ENCODE measurements at places on chromosomes 7 and 10.
A peak's percentile ranks its signal among the peaks of the same experiment; 100 is the strongest.

DNA sequence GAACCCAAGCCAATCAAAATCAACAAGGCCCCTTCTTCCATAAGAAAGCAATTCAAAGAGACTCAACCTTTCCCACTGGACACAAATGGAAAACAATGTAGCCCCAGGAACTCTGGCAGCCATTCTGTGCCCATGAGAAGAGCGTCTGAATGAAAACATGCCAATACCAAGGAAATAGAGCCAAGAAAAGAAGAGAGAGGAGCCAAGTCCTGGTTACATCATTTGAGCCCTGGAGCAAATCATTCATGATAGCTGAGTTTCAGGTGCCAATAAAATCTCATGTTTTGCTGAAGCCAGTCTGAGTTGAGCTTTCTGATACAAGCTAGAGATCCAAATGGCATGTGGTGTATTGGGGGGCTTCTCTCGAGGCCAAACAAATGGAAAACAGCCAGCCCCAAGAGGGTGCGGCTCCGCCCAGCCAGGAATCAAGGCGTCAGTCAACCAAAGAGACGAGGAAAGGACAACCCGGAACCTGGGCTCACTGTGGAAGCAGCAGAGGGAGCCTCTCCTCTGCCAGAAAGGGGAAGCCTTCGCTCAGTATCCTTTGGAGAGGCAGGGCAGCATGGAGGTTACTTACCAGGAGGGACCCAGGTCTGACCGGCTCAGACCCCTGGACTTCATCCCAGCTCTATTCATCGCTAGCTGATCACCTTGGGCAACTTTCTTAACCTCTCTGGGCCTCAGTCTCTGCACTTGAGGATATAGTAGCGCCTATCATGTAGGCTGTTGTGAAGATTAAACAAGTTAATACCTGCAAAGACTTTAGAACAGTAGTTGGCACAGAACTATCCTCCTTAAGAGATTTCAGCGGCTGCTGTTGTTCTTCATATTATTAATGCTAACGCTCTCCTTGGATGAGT lies 61.8 kb downstream of the OAT start:
- no peak for DNase-seq

- no peak for DNase-seq
Measured at GRCh38 chr7:18530224-18531179, 35.0 kb downstream of the HDAC9 start.

GRCh38 chr7:121046893-121047468 lies 58.5 kb downstream of the CPED1 start:
- no peak for DNase-seq

- peak; percentile 13 for DNase-seq
Measured at GRCh38 chr10:128178302-128178958, 52.2 kb upstream of the MKI67 start.

DNA sequence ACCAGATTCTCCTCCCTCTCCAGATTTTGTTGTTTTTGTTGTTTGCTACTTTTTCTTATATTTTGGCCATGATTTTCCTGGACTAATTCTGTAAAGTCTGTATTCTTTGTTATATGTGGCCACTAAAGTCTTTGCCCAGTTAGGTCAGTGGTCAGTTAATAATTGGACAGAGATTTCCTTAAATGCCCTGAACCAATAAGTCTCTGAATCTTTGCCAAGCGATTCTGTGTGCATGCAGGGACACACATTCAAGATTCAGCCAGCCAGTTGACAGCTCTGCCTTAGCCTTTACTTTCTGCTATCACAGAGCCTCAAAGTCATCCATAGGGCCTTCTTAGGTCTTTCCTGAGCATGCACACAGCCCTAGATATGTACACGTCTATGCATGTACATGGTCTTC lies 11.0 kb upstream of the COL17A1 start:
- no peak for DNase-seq

DNA sequence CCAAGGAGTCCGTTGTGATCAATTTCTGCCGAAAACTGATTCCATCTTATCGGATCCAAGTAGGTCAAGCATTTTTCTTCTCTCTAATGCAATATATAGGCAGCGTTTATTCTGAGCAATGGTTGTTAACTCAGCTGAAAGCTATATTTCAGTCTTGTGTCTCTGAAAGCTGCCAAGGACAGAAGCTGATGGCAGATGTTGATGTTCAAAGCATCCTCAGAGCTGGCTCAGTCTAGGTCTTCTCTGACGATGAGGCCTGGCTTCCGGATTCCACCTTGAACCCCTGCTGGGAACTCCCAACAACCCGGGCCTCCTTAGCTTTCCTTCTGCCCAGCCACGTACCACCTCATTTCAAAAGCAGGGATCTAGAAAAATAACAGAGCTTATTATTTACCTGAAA lies 863.6 kb downstream of the NRG3 start:
- DNase-seq = no peak

DNA sequence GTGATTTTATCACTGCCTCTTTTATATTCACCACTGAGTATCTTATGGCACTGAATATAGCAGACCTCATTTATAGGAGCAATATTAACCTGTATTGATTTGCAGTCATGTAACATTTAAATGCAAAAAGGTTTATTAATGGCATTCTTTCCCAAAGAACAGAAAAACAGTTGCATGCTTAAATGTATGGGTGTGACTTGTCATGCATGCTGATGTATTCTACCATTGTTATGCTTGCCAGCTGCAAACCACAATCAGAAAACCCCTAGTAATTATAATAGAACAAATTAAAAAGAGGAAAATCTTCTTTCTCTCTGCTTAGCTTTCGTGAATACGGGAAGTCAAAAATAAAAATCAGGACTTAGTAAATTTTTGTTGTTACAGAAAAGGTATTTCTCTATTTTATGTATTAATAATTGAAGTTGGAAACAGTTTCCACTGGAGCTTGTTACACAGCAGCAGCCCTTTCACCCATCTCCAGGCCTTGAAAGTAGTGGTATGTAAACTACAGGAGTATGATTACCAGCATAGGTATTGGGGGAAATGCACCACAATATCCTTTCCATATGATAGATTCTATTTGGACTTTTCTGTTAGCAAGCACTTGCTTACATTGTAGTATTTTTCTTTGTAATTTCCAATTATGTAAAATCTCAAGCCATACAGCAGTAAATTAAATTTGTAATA lies 147.4 kb upstream of the TEX47 start:
- DNase-seq = no peak

DNA sequence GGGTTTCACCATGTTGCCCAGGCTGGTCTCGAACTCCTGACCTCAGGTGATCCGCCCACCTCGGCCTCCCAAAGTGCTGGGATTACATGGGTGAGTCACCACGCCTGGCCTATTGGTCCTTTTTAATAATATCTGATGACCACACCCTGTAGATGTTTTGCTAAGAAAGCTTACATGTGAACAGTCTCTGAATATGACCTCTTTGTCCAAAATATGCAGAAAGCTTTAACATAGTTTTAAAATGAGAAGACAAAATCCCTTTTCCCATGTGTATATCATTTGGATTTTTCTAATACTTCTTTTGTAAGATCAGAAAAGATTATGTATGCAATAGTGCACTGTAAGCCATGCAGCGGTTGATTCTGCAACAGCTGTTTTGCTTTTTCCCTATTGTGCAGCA lies 38.5 kb downstream of the MCU start:
- no peak for DNase-seq

- no peak for DNase-seq
Measured at GRCh38 chr7:26458466-26459145, 166.9 kb downstream of the SNX10 start.

DNA sequence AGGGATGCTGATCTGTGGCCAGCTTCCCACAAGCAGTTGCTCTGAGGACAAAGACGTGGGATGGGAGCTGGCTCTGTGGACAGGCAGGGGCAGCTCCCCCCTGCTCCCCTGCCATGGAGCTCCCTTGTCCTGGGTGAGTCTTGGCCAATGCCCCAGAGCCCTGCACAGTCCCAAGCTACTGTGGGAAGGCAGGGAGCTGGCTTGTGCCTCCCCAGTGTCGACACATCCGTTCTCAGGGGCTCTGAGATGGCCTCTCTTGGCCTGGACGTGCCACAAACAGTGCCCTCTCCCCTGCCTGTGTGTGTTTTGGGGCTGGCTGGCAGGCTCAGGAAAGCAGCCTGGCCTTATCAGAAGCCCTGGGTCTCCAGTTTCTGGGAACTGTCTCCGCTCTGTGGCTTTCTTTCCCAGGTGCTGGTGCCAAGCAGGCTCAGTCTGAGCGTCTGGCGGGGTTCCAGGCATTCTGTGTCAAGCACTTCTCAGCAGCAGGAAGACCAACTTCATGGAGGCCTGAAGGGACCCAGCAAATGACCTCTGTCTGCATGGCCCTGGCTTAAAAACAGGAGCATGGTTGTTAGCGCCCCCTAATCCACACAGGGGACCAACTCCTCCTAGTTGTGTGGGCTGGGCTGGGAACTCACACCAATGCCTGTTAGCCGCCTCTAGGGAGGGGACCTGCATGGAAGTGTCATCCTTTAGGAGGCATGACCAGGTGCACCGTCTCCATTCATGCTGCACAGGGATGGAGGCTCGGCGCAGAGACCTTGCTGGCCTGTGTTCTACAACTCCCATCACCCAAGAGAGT lies 375.2 kb downstream of the RPS24 start:
- no peak for DNase-seq

- DNase-seq = no peak
Measured at GRCh38 chr7:132739271-132739955, 163.1 kb upstream of the PLXNA4 start.

DNA sequence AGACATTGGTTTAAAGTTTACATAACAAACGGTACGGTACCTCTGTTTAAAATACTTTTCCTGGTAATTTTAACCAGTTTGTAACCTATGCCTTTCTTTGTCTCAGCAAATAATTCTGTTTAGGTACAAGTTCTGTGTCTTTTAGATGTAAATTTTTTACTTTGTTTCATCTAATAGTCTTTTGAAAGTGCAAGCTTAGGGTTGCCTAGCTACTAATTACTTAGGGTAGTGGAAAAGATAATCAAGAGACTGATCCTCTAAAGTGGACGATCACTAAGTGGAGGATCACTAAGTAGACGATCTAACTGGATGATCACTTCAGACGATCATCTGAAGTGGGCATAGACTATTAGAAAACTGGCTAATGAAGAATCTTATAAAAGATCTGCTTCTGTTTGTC lies 16.1 kb upstream of the FKBP9 start:
- DNase-seq = no peak

- DNase-seq = peak; percentile 23
Measured at GRCh38 chr10:58952747-58953466, 223.5 kb upstream of the PHYHIPL start.

Data from K562 (cell line).